ENCODE measurements at places on chromosomes 2 and 18. TPM values are rescaled to one million over a fixed set of nuclear protein-coding genes. Genes with fewer than 3 reads are reported as not detected.

DNA sequence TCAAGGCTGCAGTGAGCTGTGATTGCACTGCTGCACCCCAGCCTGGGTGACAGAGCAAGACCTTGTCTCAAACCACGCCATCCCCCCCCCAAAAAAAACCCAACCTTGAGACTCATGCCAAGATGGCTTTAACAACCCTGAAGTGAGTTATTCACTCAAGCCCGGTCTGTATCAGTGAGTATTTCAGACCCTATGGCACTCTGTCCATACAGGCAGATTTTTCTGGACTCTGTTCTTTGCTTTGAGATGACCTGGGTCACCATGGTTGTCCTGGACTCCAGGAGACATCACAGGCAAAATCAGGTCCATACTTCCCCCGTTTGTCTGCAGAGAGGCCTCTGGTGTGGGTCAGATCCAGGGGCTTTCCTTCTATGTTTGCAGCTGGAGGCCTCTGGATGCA is 91.7 kb downstream of the TGOLN2 start:
- no peak for DNase-seq

DNA sequence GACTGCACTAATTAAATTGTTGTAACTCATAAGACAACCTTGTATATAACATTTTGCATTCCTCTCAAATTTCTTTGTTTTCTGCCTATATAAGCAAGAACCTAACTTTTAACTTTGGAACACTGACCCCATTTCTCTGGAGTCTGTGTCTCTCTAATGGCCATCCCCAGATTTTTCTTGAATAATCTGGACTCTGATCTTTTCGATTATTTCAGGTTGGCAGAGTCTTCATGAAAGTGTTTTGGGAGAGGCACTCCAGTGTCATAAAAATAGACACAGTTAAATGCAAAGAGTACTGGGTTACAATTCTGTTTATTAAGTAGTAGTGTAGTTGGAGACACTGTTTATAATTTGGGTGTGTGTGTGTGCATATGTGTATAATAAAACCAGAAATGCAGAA is 1467.7 kb upstream of the CELF4 start:
- DNase-seq, result no peak

GRCh38 chr18:70461323-70462077 is 172.7 kb downstream of the SOCS6 start:
- DNase-seq, result no peak

DNA sequence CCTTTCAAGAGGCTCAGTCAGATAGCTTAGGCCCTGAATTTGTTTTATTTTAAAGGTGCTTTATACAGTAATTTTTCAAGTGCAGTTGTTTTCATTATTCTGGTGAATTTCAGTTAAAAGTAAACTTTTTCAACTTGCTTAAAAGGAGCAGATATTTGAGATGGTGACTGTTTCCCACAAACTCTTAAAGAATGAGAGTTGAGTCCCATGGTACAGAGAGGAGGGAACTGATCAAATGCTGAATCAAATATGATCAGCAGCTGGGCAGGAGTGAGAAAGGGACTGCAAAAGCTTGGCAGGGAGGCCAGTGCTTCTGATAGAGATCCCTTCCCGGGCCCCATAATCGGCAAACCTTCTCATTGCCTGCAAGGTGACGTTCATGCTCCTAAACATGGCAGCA is 91.2 kb downstream of the KCNS3 start:
- DNase-seq, result no peak

DNA sequence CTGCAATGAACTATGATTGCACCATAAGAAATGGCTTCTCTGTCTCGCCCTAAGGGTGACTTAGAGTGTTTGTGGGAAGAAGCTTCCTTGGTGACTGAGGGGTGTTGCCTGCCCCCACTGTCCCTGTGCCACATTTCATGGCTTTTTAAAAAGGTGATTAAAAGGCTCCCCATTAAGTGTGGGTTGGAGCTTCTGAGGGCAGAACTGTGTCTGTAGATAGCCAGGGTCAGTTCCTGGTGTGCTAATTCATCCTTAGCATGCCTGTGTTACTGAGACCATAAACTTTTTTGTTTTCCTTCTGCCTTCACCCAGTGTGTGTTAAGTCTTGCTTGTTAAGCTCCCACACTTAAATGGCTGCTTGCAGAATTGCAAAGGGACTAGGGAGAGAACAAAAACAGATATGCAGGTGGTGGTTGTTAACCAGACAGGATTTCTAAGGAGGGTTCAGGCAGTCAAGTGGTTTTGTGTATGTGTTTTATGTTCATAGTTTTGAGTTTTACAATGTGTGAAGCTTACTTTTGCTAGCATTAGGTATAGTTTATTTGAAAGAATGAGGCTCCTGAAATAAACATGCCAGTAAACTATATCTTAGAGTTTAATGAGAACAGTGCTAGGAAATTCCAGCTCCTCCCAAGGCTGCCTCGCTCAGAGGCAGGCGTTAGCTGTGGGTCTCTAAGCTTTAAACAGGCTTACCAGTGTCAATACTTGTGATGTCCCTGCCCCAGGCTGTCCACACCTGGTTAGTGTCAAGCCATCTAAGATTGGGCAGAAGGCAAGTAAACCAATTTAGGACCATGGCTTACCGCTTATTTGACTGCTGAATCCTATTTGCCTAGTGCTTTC is 14.5 kb downstream of the CERS6 start:
- DNase-seq, result no peak

GRCh38 chr2:8477552-8478470 is 204.0 kb upstream of the ID2 start:
- no peak for DNase-seq

DNA sequence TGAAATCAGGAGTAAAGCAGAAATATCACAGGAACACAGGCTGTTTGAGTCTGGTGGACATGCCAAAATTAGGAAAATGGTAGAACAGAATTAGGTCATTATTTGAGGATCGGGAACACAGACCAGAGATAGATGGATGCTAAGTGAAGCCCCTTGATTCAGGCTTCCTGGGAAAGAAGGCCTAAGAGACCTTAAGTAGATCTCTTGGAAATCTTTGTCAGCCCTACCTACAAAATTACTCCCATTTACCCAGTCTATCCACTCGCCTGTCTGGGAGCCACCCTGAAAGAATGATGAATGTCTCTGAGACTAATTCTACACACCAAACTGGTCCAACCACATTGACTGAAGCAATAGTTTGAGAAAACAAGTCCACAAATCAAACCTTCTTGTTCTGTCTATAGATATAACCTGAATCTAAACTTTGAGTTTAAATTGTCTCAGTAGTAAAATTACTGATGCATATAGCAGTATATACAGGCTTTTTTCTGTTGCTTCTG is 36.6 kb upstream of the TANK start:
- no peak for DNase-seq

GRCh38 chr2:36411962-36412444 is 56.4 kb downstream of the CRIM1 start:
- no peak for DNase-seq

- no peak for DNase-seq
These were observed 18.3 kb downstream of the MAIP1 start for GRCh38 chr2:199973703-199974102.

DNA sequence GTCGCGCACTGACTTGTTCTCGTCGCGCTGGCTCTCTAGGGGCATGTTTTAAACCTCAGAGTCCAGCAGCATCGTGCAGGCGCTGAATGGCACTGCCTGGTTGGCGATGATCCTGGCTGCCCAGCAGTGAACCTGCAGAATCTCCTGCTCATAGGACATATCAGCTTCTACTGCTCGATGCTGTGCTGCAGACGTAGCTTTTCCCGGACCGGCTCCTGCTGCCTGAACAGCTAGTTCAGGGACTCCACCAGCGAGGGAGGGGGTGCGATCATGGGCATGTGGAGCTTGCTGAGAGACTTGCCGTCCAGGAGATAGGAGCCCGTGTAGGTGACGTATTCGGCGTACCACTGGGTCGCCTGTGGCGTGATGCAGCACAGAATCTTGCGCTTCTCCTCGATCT is 890.0 kb upstream of the LRRTM1 start:
- peak; percentile 75 for DNase-seq

GRCh38 chr2:171958475-171958874 is 36.2 kb downstream of the HAT1 start:
- no peak for DNase-seq

DNA sequence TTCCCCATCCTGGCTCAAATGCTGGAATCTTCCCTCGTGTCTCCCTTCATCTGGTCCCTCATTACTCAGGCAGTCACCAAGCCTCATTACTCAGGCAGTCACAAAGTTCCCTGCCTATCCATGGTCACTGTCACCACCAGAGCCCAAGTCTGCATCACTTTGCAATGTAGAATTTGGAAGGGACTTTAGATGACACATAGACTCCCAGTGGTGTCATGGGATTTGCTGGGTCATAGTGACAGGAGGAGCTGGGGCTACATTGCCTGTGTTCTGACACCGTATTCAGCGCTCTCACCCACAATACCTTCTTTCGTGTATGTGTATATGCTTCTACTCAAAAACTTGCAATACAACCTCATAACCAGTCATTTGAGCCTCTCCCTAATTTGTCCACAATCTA is 2.1 kb upstream of the EMILIN1 start:
- DNase-seq, result no peak

DNA sequence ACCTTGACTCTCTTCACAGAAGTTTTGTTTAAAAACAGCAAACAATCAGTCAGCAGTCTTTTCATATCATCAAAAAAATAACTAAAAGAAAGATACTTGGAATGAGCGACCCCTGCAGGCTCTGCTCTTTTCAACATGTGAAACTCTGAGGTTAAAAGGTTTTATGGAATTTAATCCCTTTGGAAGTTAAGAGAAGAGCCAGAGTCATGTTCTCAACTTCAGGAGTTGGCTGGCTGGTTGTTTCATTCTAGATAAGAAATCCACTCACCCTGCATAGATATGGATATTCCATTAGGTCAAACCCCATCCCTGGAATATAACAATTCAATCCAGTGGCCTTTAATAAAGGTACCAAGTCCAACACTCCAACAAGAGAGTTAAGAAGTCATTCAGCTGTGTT is 115.6 kb upstream of the RMDN2 start:
- no peak for DNase-seq

GRCh38 chr18:74898965-74899364 is 301.3 kb downstream of the ZNF407 start:
- no peak for DNase-seq

DNA sequence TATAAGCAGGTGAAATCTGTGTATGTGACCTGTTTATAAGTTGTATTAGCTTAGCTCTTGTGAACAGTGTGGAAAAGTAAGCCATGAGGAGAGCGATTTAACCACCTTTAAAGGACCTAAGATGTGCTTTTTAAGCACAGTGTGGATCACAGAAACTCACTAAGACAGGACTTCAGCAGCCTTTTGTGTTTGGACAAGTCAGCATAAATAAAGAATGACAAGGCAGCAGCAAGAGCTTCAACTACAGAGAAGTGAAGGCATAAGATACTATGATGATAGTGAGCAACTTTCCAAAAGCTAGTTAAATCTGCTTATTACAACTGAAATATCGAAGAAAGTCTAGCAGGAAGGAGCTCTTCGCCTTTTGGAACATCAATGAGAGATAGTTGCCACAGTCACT is 8.9 kb downstream of the HNRNPA3 start:
- no peak for DNase-seq

The EMILIN1 gene
- 323 TPM for total RNA-seq

GRCh38 chr2:69053416-69053965 is 40.5 kb downstream of the ANTXR1 start:
- DNase-seq, result no peak

The CREG2 gene
- not detected for total RNA-seq

DNA sequence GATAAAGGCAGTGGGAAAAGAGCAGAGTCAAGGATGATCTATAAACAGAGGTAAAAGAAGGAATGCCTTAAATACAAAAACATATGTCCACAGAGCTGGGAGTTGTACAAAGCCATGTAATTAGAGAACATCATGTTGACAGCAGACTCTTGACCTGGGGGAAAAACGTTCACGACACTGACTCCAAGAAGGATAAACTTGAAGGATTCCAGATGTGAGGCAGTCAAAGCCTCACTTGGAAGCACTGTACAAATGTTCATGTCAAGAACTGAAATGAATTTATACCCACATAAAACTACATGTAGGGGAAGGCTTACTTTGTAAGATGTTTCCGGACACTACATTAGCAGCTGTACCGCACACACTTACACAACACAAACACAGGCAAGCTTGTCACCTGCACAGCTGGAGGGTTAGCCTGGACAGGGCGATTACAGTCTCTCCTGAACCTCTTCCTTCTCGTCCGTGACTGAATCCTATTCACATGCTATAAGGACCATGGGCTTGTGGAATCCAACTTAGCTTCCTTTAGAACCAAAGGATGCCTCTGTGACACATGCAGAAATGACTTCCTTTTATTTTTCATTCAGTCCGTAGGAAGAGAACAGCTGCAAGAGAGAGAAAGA is 88.6 kb downstream of the SH3YL1 start:
- DNase-seq, result no peak

The MCFD2 gene
- total RNA-seq, result 111 TPM

DNA sequence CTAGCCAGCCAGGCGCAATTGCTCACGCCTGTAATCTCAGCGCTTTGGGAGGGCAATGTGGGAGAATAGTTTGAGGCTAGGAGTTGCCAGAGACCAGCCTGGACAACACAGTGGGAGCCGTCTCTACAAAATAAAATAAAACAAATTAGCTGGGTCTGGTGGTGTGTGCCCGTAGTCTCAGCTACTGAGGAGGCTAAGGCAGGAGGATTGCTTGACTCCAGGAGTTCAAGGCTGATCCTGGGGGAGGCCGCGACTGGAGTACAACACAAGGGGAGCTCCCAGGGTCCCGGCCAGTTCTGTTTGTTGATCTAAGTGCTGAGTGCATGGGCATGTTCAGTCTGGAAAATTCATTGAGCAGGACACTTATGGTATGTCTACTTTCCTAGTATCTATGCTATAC is 2.6 kb downstream of the ST3GAL5 start:
- no peak for DNase-seq

The MOB4 gene
- 35.1 TPM for total RNA-seq

DNA sequence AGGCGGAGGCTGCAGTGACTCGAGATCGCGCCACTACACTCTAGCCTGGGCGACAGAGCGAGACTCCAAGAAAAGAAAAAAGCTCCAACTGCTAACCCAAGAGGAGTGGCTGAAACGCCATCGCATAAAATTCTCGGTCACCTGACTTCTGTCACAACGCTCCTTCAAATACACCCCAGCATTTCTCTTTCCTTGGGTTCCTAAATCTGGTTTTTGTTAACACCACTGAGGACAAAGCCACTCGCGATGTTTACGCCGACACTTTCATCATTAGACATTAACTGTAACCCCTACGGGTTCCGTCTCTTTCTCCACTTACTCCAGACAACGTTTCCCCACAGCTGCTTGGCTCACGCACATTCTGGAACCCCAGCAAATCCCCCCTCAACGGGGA is 679 bp downstream of the CLK1 start:
- no peak for DNase-seq

- no peak for DNase-seq
These were observed 24.3 kb upstream of the MPPE1 start for GRCh38 chr18:11932393-11932792.

The RPRD1A gene
- total RNA-seq, result 46.9 TPM

- no peak for DNase-seq
These were observed 12.5 kb downstream of the ZNF407 start for GRCh38 chr18:74610051-74610615.

DNA sequence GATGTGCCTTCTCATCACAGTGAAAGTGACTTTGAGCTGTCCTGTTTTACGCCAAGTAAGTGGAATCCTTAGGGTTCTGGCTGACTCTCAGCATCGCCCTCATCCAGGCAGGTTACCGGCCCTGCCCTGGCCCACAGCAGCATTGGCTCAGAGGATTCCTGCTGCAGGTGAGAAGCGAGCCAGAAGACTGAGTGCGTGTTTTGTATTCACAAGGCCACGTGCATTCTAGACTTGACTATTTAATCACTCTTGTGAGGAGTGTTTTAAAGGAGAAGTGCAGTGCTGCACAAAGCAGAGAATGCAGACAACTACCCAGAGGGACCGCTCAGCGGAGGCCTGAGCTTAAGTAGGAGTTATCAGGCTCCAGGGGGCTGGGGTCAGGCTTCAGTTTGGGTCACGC is 48.3 kb downstream of the LAMA3 start:
- DNase-seq, result no peak

The ASB18 gene
- not detected for total RNA-seq

The SCN2A gene
- 0.62 TPM for total RNA-seq
